B cell (primary cell): ENCODE measurements at places on chromosomes 6 and 20. TPM values are rescaled to one million over a fixed set of nuclear protein-coding genes. Genes with fewer than 3 reads are reported as not detected.

The BMP6 gene
- 0.43 and 0.78 TPM in 2 replicates for polyA plus RNA-seq

The BFSP1 gene
- polyA plus RNA-seq, result not detected in 2 replicates

The MUCL3 gene
- not detected in 2 replicates for polyA plus RNA-seq

DNA sequence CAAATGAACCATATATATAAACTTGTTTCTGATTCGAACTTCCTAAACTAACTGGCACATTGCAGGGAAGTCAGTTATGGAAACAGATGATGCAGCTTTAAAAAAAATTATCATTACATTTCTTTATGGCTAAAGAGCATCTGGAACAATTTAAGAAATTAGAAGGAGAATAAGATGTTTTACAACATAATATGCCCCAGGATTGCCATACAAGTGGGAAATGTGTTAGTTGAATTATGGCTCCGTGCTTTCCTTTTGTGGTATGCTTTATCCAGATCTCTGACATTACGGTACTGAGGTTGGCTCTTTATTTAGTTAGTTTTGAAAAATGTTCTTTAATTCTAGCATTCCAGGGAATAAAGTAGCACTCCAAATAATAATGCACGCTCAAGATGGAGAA, 343.0 kb upstream of the ZFP64 start:
- H3K36me3 ChIP-seq, result no peaks in the 10 kb centered on the region
- no peaks in the 10 kb centered on the region for H3K4me1 ChIP-seq
- no peak overlapping the region for H3K4me3 ChIP-seq
- no peaks in the 10 kb centered on the region for H3K27me3 ChIP-seq
- H3K27ac ChIP-seq, result no peak overlapping the region

DNA sequence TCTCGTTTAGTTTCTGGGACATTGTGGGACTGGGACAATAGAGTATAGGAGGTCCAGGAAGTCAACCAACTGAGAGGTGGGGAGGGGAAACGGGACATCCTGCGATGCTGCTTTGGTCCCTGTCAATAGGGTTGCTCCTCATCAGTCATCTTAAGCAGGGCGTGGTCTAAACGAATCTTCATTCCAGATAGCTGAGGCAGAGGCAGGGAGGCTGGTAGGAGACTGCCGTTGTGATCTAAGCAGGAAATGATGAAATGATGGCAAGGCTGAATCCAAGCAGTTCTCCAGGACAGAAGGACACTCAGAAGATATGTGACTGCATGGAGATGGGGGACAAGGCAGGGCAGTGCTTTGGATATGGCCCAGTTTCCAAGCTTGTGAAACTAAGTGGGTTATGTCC, 953.4 kb downstream of the KIF16B start:
- no peak overlapping the region for H3K27ac ChIP-seq
- H3K4me1 ChIP-seq, result no peaks in the 10 kb centered on the region
- H3K27me3 ChIP-seq, result no peaks in the 10 kb centered on the region
